Caki2 (cell line): ENCODE measurements at places on chromosomes 2 and 18. TPM values are rescaled to one million over a fixed set of nuclear protein-coding genes. Genes with fewer than 3 reads are reported as not detected.

The PGAP1 gene
- 1.5 and 1.8 TPM in 2 replicates for total RNA-seq

The GAL3ST2 gene
- not detected in 2 replicates for total RNA-seq

The TM4SF20 gene
- not detected in 2 replicates for total RNA-seq

The IGFBP5 gene
- total RNA-seq: 0.07 and 0.26 TPM in 2 replicates

The RAB6D gene
- not detected in 2 replicates for total RNA-seq

The LRP2 gene
- not detected in 2 replicates for total RNA-seq

The CFAP65 gene
- not detected in 2 replicates for total RNA-seq

The SUMO1 gene
- total RNA-seq: 256 and 266 TPM in 2 replicates

The ACADL gene
- not detected in 2 replicates for total RNA-seq

The ERMN gene
- not detected in 2 replicates for total RNA-seq

The SERPINB10 gene
- not detected in 2 replicates for total RNA-seq

The GKN2 gene
- not detected in 2 replicates for total RNA-seq

The DES gene
- 4.9 TPM in 1 of 2 replicates, not detected in the other for total RNA-seq

The RESP18 gene
- total RNA-seq: not detected in 2 replicates

The HMSD gene
- total RNA-seq: not detected in 2 replicates

The GPR35 gene
- total RNA-seq: 1.5 TPM in 1 of 2 replicates, not detected in the other

The RGPD4 gene
- not detected in 2 replicates for total RNA-seq

The DNAH6 gene
- total RNA-seq: 0.10 TPM in 1 of 2 replicates, not detected in the other

The GLI2 gene
- 0.44 and 0.72 TPM in 2 replicates for total RNA-seq

The CHST9 gene
- total RNA-seq: 0.61 TPM in 1 of 2 replicates, not detected in the other

The NEU2 gene
- not detected in 2 replicates for total RNA-seq

The TMEM37 gene
- total RNA-seq: 0.10 and 3.5 TPM in 2 replicates

The PECR gene
- total RNA-seq: 50.7 and 52.9 TPM in 2 replicates

The AQP12B gene
- total RNA-seq: not detected in 2 replicates

The TFPI gene
- 25.4 and 32.6 TPM in 2 replicates for total RNA-seq

The VAMP8 gene
- total RNA-seq: 2.0 and 3.4 TPM in 2 replicates

The KLHL30 gene
- 0.91 and 0.96 TPM in 2 replicates for total RNA-seq

The RNASEH1 gene
- total RNA-seq: 23.5 and 27.9 TPM in 2 replicates

The ANKRD30B gene
- not detected in 2 replicates for total RNA-seq

The SMPD4 gene
- 38.0 and 46.7 TPM in 2 replicates for total RNA-seq

The INHBB gene
- total RNA-seq: 48.3 and 52.0 TPM in 2 replicates

The CENPA gene
- total RNA-seq: 23.2 and 49.5 TPM in 2 replicates

The LRRFIP1 gene
- 10.9 and 14.4 TPM in 2 replicates for total RNA-seq

The ABCG5 gene
- total RNA-seq: 0.14 TPM in 1 of 2 replicates, not detected in the other

The KIF1A gene
- 1.2 TPM in 1 of 2 replicates, not detected in the other for total RNA-seq

The G6PC2 gene
- not detected in 2 replicates for total RNA-seq

The DCDC2C gene
- not detected in 2 replicates for total RNA-seq

The SGPP2 gene
- total RNA-seq: 7.5 and 8.1 TPM in 2 replicates

The AP1S3 gene
- 43.9 and 52.9 TPM in 2 replicates for total RNA-seq

The TRIM43 gene
- total RNA-seq: not detected in 2 replicates
